ENCODE measurements at places on chromosomes 11 and 22.

- DNase-seq, result no peak
These were observed 188.3 kb upstream of the BLID start for GRCh38 chr11:122304306-122304705.

- DNase-seq, result no peak
These were observed 161.1 kb downstream of the BBOX1 start for GRCh38 chr11:27201454-27202302.

- DNase-seq, result no peak
These were observed 40.9 kb upstream of the ARFGAP3 start for GRCh38 chr22:42897960-42898359.

GRCh38 chr11:47034091-47034490 is 97.5 kb downstream of the CSTPP1 start:
- no peak for DNase-seq

DNA sequence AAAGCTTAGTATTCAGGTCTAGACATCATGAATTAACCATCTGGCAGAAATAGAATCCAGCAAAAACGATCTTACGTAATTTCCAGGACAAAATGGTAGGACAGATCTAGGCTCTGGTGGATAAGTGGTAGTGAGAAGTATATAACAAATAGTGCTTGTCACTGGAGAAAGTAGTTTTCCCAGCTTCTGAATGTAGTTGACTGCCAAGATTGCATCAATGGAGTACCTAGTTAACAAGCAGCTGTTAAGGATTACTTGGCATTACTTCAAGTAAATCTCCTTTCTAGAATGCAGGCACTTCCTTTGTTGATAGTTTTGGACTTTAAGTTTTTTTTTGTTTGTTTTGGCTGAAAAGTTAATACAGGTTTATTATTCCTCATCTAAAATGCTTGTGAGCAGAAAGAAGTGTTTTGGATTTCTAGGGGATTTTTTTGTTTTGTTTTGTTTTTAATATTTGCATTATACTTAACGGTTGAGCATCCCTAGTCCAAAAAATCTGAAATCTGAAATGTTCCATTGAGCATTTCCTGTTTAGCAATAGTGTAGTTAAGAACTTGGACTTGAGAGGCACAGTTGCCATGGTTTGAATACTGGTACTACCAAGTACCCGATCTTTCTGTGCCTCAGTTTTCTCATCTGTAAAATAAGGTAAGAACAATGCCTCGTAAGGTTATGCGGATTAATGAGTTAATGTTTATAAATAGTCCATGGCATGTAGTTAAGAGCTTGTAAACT is 20.3 kb downstream of the FAM118B start:
- no peak for DNase-seq

- DNase-seq, result no peak
These were observed 398 bp upstream of the ATG16L2 start for GRCh38 chr11:72813740-72814285.

DNA sequence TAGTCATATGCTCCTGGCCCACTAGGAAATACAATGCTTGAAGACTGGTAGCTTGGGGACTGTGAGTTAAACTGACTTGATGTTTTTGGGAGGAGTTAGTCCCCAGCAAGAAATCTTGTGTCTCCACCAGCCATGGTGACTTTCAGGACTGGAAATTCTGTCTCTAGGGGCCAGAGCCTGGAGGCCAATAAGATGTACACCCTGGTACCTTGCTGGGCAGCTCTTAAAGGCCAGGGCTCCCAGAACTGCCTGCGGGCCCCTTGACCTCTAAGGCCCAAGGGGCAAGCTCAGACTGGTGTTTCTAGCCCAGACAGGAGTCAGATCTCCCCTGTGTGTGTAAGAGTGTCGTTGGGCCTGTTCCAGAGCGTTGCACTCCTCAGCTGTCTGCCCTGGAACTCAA is 128.7 kb upstream of the C11orf58 start:
- DNase-seq, result no peak

DNA sequence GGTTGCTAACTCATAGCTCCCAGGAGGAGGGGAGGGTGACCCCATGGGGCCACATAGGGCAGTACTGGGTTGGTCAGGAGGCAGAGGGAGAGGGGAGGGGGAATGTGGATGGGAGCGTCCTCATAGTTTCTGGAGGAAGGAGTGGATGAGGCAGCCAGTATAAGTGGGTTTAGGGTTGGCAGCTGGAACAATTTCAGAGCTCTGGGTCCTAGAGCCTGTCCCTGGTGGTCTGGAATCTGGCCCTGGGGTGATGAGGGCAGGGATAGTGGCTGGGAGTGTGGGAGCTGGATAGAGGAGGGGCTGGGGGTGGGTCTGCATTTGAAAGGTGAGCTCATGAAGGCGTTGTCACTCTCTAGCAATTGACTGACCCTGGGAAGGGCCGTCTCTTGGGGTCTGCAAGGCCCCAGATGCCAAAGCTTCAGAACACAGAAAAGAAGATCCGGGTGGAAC is 5.3 kb upstream of the MRGPRG start:
- no peak for DNase-seq

- no peak for DNase-seq
These were observed 583 bp downstream of the FGF4 start for GRCh38 chr11:69774354-69775162.

- no peak for DNase-seq
These were observed 19.7 kb downstream of the ZBED4 start for GRCh38 chr22:49873228-49873940.

GRCh38 chr11:64647019-64647779 is 56.2 kb downstream of the SLC22A12 start:
- no peak for DNase-seq
